Activated CD8-positive, alpha-beta memory T cell treated with anti-CD3 and anti-CD28 coated beads for 48 hours (primary cell): ENCODE measurements at places on chromosomes 2 and 18.

- DNase-seq, result no peak
These were observed 124.4 kb downstream of the MAP4K4 start for GRCh38 chr2:101821828-101822458.

- DNase-seq, result no peak
These were observed 515.8 kb downstream of the GALR1 start for GRCh38 chr18:77765468-77765867.

GRCh38 chr2:246489-247144 is 17.2 kb downstream of the SH3YL1 start:
- DNase-seq, result no peak

GRCh38 chr2:120305296-120305695 is 40.6 kb upstream of the INHBB start:
- DNase-seq, result no peak

DNA sequence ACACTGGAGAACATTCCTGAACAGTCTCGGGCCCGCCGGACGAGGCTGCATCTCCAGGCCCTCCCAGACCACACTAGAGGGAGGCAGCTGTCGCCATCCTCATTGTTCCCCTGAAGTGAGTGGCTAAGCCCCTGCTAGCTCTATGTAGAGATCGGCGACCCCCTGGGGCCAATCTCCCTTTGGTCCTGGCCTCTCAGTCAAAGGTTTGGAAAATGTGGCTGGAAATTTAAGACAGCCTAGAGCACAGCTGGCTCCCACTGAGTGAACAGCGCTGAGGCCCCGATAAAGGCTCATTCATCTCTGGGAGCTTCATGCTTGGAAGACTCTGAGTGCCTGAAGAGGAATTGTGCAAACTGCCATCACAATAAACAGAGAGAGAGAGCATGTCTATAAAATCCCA is 360.3 kb downstream of the CLIP4 start:
- DNase-seq, result no peak

DNA sequence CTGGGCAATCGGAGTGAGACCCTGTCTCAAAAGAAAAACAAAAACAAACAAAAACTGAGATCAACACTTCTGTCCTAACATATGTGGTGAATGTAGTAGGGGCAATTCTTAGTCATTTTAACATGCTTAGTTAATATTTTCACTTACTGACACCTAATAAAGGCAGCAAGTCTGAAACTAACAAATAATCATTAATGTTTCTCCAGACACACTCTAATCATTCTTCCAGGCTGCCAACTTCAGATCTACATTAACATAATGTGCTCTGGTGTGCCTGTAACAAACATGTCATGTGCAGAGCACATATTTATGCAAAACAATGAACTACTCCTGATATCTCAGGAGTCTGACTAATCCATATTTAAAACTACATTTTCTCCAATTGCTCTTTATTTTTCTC is 6.0 kb downstream of the KRCC1 start:
- DNase-seq, result no peak

DNA sequence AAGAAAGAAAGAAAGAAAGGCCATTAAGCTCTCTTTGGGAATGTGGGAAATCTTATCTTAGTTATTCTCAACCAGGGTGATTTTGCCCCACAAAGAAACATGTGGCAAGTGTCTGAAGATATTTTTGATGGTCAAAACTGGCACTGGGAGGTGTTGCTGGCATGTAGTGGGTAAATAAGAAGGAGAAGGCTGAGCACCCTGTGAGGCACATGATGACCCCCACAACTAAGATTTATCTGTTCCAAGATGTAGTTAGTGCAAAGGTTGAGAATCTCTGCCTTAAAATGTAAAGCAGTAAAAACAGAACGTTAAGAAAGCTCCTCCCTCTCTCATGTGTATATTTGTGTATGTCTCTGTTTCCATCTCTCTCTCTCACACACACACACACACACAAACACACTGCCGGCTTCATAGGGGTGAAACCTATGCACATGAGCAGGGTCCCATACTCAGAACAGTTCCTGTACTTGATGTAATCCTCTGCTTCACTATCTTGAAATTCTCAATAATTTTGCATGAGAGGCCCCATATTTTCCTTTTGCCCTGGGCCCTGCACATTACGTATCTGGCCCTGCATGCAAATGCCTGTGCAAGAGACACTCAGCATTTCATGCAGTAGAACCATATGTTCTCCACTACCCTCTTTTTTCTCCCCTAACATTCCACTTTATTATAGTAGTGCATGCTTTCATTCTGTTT is 94.3 kb downstream of the MREG start:
- no peak for DNase-seq

DNA sequence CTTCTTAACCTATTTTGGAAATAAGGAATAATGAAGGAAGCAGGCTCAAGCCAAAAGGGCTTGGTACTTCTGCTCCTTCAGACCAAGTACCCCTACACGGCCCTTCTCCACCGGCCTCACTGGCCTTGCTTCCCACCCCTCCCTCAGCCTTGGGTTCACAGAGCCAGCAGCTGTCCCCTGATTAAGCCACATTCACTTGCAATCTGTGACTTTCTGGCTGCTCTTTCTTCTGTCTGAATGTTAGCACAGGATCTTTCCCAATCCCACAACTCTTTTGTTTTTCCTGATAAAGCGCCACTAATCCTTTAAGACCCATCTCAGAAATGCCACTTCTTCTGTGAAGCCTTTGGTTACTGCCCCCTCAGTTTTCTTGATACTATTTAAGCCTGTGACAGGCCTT is 52.4 kb downstream of the REEP1 start:
- no peak for DNase-seq

DNA sequence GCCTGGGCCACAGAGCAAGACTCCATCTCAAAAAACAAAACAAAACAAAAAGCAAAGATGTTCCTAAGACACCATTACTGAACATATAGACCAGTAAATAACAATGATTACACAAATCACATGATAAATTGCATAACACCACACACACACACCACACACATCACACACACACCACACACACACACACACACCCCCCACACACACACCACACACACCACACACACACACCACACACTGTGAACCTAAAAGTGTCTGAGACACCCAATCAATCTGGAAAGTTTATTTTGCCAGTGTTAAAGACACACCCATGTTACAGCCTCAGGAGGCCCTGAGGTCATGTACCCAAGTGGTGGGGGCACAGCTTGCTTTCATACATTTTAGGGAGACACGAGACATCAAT is 62.6 kb upstream of the ASAP2 start:
- no peak for DNase-seq

DNA sequence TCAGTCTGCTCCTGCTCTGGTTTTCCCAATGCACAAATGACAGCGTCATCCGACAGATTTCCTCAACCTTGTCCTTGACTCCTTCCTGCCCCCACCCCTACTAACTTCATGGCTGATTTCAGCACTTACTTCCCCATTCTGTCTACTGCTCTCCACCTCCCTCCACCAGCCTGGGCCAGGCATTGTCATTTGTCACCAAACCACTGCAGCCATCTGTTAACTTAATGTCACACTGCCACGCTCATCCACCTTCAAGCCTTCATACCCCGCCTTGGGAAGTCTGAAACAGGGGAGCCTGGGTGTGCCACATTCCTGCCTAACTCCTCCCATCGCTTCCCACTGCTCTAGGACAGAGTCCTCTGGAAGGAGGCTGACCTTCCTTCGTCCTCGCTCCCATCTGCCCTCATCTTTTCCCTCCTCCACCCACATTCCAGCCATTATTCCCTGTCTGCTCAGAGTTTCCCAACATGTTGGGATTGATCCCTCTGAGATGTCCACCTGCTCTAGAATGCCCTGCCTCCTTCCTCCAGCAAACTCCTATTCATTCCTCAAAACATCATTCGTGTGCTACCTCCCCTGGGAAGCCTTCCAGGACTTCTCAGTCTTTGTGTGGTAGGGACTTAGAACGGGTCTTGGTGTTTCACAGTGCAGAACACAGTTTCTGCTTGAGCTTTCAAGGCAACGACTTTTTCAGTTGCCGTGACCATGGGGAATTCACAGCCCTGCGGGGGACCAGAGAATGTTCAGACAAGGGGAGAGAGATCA is 42.2 kb upstream of the SMAD7 start:
- no peak for DNase-seq

DNA sequence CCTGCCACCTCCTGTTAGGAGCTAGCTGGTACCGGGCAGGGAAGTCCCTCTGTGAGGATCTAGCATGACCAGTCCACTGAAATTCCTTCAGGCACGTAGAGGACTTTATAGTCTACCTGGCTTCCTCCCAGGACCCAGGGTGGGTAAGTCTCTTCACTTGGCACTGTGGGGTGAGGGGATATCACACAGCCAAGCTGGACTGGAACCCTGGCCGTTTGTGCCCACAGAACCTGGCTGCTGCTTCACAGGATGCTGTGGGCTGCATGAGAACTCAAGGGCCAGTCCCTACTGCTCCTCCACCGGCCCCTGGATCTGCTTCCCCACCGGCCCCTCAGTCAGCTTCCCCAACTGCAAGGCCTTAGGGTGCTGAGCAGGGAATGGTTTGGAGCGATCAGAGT is 35.8 kb downstream of the HS1BP3 start:
- no peak for DNase-seq

DNA sequence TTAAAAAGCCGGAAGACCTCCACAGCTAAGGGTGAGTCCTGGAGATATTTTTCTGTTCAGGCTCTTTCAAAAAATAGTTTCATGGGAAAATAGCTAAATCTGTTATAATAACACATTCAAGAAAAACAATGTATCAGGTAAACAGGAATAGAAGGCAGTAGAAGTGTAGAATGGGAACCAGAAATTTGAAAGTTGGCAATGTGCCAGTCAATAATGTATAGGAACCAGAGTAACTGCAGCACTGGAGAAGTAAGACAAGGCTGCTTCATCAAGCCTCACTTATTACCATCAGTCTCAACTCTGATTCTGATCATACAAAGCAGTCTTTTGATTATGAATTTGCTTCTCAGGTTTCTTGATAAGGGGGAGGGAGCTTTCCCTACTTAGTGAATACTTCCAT is 81.4 kb upstream of the VRK2 start:
- DNase-seq, result no peak

DNA sequence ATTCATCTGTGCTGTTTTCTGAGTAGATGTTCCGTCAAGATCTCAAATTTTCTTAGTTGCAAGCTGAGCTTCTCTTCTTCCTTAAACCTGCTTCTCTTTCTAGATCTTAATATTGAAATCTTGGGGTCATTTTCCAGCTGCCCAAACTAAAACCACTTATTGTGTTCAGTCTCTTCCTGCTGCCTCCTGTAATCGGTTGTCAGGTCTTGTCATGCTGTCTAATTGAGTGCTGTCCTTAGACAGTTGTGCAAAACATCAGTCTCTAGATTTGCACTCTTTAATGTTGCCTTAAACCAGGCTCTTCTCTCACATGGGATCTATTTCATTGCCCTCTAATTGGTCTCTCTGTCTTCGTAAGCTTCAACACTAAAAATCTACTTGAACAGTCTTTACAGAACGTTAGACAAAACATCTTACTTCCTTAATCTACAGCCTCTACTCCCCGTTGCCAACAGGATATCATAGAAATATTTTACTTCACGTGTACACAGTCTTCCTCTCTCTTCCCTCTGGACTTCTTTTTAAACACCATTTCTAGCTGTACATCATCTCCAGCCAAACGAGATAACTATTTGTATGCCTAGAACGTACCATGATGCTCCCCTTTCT is 34.9 kb downstream of the GPD2 start:
- no peak for DNase-seq

DNA sequence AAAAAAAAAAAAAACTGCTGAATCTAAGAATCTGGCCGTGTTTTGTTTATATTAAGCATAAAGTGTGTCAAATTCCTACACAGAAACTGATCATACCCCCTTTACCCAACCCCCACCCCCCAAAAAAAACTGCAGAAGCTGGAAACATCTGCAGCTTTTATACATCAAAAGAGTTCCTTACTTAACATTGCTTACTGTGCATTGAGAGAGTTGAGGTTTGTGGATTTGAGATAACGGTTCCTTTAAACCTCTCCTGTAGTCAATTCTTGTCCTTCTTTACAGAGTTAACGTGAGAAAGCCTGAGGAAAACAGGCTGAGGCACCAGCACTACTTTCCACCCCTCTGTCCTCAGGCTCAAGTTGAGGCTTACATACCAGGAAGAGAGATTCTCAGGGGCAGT is 34.5 kb downstream of the FRZB start:
- no peak for DNase-seq

GRCh38 chr2:64525317-64525613 is 1.1 kb downstream of the AFTPH start:
- no peak for DNase-seq

DNA sequence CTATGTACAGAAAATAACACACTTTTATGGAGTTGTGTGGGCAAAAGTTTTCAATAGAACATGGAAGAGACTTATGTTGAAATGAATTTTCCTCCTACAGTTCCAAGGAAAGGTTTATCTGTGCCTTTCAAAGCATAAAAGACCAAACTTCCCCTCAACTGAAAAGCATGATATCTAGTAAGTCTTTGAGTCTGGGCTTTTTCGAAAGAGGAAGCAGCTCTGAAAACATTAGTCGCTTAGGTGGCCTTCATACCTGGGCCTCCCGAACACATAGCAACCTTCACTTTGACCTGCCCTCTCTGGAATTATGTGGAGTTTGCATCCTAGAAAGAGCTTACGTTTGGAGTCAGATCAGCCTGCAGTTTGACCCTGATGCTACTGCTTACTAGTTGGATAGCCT is 4.8 kb upstream of the CAPN14 start:
- DNase-seq, result no peak

GRCh38 chr2:217149087-217149660 is 289.3 kb upstream of the TNP1 start:
- DNase-seq, result no peak

- no peak for DNase-seq
These were observed 108.4 kb upstream of the ALK start for GRCh38 chr2:30029804-30030203.
